ENCODE measurements at places on chromosomes 12 and 14. TPM values are rescaled to one million over a fixed set of nuclear protein-coding genes. Genes with fewer than 3 reads are reported as not detected.

Gene KRT8
- total RNA-seq: 1,194 TPM

Gene FOXG1
- not detected for total RNA-seq

Gene SYCP3
- total RNA-seq: 0.16 TPM

Gene PNMA1
- total RNA-seq: 47.7 TPM

Gene ZFC3H1
- total RNA-seq: 55.5 TPM

Gene TAPBPL
- total RNA-seq: 2.5 TPM
